ENCODE measurements at places on chromosomes 2 and 18.

DNA sequence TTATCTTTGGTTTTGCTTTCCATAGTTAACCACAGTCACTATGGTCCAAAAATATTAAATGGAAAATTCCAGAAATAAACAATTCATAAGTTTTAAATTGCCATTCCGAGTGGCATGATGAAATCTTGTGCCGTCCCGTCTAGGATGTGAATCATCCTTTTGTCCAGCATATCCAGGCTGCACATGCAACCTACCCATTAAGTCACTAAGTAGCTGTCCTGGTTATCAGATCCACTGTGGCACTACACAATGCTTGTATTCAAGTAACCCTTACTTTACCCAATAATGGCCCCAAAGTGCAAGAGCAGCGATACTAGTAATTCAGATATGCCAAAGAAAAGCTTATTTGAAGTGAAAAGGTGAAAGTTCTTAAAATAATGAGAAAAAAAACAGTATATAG, 10.7 kb downstream of the USP34 start:
- DNase-seq: no peak

DNA sequence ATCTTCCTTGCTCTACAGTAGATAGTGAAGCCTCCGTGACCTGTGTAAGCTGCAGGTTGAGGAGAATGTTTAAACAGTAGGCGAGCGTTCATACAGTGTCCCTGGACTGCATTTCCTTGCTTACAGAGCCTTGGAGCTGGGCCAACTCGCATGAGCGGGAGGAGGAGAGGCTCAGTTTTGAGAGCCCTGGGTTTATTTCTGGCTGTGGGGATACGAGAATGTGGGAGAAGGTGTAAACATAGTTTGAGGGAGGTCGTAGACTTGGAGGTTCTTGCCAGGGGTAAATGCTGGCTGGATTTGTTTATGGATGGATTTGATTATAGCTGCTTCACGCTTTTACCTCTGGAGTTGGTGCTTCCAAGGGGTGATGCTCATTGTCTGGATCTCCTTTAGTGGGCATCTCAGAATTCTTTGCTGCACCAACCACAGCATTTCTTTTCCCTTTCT, 20.8 kb downstream of the CRIM1 start:
- DNase-seq: no peak

DNA sequence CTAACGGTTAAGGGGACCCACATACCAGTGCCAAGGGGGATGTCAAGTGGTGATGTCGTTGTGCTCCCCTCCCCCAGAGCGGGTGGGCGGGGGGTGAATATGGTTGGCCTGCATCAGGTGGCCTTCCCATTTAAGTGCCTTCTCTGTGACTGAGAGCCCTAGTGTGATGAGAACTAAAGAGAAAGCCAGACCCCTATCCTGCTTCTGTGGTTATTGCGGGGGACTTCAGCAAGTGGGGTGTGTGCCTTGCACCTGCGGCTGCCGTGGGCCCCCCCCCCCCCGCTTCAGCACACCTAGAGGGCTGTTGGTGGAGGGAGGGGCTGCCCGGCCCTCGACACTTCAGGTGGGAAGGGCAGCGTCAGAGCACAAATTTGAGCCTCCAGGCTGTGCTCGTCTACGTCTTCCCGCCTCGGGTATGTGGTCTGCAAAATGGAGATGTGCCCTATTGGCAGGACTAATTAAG, 6.1 kb downstream of the CTDSP1 start:
- DNase-seq: no peak

DNA sequence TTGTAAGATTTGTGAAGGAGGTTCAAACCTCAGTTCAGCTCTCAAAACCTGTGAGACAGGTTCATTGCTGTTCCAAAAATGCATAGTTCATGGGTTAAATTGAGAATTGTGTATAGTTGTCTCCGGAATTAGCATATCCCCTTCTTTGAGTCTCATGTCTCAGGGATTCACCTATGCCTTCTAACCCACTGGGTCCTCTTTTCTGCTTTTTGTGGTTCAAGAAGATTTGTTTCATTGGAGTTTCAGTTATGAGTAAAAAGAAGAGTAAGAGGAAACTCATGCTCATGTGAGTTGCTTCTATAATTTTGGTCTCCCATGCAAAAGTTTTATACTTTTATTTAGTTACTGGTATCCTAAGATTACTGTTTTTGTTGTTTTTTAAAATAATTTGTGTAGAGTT, 1219.8 kb upstream of the ZEB2 start:
- no peak for DNase-seq

GRCh38 chr18:55634545-55634944, 46.6 kb upstream of the TCF4 start:
- DNase-seq: no peak

GRCh38 chr2:29479401-29479800, 364.2 kb downstream of the CLIP4 start:
- no peak for DNase-seq

DNA sequence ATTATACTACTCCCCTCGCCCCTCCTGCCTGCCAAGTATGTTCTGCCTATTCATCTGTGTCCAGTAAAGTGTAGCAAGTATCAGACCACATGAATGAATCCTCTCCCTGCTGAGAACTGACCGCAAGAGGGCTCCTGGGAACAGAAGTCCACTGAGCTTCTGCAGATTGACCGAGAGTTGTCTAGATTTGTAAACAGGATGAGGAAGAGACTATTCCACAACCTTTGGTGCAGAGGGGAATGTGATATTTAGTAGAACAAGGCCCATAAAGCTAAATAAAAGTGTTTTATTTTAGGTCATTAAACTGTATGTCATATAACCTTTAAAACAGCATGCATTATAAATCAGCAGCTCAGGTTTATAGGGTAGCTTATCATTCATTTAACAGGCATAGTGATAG, 377.0 kb downstream of the DCC start:
- DNase-seq: no peak

DNA sequence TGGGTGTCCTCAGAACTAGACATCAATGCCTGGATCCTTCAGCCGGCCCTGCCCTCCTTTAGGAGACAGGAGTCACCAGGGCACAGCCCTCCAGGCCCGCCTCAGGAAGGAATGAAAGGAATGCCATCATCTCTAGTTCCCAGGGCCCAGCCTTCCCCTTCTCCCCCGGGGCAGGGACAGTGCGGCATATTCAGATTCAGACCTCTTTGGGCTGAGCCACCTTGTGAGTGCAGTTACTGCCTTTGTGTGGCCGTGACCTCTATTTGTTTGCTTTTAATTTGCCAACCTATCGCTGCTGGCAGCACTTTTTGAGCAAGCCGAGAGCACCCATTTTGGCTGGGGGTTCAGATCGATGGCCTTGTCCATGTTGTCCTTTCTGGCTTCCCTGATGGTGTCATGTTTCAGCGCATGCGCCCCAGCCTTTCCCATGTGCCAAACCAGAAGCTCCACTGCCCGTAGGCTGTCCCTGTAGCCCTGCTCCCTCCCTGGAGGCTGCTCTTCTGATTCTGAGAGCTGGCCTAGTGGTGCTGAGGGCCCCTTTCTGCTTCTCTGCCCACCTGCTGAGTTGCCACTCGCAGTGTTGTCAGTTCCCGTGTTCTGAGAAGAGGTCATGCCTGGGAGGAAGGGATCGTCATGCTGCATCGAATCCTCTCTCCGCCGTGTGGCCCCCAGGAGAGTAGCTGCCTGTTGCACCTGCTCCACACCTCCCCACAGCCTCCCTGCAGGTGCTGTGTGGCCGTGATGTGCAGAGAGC, 10.9 kb downstream of the ANKRD23 start:
- peak; percentile 90 for DNase-seq

DNA sequence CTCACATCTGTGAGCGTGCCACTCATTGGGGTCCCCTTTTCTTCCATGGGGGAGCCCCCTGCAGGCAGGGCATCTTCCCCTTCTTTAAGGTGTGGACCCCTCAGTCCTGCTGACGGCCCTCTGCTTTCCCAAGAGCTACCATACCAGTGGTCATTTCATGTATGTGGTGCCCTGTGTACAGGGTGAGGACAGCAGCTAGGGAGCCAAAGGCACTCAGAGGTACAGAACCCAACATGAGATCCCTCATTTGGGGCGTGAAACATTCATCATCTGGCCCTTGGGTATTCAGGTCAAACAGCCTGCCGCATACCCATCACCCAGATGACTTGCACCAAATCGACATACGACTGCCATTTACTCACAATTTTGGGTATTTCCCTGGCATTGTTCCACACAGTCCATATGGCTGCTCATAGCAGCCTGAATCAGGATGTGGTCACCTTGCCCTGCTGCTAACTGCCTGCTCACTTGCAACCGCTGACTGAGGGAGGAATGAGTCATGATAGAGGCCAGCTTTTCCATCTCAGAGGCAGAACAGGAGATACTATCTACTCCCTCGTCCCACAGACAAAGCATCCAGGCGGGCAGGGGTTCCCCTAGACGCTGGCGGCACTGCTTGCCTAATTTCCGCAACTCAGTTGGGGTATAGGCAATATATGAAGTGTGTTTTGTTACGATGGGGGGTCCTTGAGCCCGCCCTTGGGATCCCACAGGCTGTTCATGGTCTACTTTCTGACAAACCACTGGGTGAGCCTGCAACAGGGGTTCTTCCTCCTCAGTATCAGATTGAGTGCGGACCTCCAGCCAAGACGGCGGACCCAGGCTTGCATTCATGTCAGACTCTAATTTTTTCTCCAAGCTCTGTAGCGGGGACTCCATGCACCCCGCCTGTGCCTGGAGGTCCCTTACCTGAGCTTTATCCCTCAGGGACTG, 228.6 kb downstream of the SATB2 start:
- no peak for DNase-seq

All from NCI-H1105 (cell line).